ENCODE measurements at places on chromosomes 11 and 22. TPM values are rescaled to one million over a fixed set of nuclear protein-coding genes. Genes with fewer than 3 reads are reported as not detected.

Gene C11orf16
- 0.99 TPM for total RNA-seq

DNA sequence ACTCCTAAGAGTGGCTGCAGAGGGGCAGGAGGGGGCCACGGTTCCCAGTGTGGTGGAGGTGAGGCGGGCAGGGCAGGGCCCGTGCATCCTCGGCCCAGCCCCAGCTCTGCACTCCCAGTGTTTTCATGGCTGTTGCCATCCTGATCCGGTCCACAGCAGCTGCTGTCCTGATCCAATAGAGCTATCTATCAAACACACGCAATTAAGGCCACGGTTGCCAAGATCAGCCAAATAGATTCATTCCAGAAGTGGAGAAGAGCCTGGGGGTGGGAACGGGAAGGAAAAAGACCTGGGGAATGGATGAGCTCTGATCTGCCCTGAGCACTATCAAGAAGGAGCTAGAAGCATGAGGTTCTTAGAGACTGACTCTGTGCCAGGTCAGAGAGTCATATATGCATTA, 160.9 kb upstream of the SYT13 start:
- peak; percentile 31 for DNase-seq

- DNase-seq, result peak; percentile 66
Measured at GRCh38 chr11:118618991-118619375, 11.6 kb downstream of the PHLDB1 start.

Gene LDLRAD3
- 20.9 TPM for total RNA-seq

All from spinal cord (tissue), 10 donors.